ENCODE measurements at places on chromosomes 11 and 22.

DNA sequence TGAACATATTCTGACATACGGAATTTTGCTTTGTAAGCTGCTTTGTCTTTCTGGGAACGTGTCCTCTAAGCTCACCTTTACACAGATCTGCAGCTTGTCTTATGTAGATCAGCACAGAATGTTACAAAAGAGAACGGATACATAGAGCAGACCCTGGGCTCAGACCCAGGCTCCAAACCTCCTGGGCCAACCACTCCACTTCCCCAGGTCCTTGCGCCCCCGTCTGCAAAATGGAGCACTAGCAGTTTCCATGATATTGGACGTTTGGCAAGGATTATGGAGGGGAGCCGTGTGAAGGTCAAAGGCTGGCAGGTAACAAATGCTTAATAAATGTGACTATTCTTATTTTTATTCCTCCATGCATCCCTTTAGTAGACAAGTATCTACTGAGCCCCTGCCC is 358.4 kb downstream of the CTTN start:
- no peak for DNase-seq

- DNase-seq: no peak
Measured at GRCh38 chr22:37069319-37069718, 17.8 kb downstream of the KCTD17 start.

DNA sequence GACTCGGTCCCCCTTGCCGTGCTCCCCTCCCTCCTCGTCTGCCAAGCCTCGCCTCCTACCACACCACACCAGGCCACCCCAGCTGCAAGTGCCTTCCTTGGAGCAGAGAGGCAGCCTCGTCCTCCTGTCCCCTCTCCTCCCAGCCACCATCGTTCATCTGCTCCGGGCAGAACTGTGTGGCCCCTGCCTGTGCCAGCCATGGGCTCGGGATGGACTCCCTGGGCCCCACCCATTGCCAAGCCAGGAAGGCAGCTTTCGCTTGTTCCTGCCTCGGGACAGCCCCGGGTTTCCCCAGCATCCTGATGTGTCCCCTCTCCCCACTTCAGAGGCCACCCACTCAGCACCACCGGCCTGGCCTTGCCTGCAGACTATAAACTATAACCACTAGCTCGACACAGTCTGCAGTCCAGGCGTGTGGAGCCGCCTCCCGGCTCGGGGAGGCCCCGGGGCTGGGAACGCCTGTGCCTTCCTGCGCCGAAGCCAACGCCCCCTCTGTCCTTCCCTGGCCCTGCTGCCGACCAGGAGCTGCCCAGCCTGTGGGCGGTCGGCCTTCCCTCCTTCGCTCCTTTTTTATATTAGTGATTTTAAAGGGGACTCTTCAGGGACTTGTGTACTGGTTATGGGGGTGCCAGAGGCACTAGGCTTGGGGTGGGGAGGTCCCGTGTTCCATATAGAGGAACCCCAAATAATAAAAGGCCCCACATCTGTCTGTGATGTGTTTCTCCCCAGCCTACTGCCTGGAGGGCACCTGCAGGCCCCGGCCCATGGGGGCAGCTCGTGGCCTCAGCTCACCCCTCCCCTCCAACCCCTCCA is 29.8 kb downstream of the CAPN1 start:
- no peak for DNase-seq

DNA sequence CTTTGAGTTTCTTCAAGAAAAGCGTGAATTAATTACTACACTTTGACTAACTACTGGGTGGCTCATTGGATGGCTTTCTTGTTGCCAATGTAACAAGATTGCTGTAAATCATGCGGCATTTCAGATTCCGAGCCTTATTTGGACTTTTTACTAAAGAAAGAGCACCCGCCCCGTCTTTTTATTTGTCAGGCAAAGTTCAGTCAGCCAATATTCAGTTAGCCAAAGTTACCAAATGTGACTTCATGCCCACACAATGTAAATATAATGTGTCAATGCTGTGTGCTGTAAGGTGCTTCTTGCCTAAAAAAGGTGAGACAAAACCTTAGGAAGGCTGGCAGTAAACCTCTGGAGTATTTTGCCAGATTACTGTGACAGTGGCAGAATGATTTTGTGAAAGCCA is 14.8 kb downstream of the FLI1 start:
- no peak for DNase-seq

- DNase-seq: no peak
Measured at GRCh38 chr11:114079511-114080065, 20.1 kb downstream of the ZBTB16 start.

- DNase-seq: peak; percentile 41
Measured at GRCh38 chr11:75689863-75690609, 21.2 kb upstream of the MAP6 start.

GRCh38 chr22:50253046-50253915 is 2.2 kb upstream of the HDAC10 start:
- DNase-seq: no peak
